ENCODE measurements at places on chromosomes 3 and 15.

DNA sequence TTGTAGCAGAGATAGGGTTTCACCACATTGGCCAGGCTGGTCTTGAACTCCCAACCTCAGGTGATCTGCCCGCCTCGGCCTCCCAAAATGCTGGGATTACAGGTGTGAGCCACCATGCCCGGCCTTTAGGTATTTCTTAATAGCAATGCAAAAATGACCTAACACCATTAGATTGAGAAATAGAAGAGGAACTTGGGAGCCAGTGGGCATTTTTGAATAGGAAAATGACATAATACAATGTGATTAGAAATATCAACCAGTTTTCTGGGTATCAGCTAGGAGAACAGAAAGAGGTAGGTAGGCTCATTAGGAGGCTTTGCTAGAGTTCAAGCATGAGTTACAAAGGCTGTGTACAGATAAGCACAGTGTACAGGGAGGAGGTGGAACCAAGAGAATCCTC, 101.8 kb upstream of the TBC1D5 start:
- no peak for DNase-seq

GRCh38 chr3:127072971-127073783, 90.3 kb downstream of the PLXNA1 start:
- no peak for DNase-seq

- no peak for DNase-seq
Observed at GRCh38 chr3:151504606-151505005, 43.7 kb upstream of the IGSF10 start.

- no peak for DNase-seq
Observed at GRCh38 chr15:73812806-73813465, 59.8 kb upstream of the INSYN1 start.

GRCh38 chr3:50416736-50417636, 57.7 kb upstream of the TMEM115 start:
- peak; percentile 20 for DNase-seq

DNA sequence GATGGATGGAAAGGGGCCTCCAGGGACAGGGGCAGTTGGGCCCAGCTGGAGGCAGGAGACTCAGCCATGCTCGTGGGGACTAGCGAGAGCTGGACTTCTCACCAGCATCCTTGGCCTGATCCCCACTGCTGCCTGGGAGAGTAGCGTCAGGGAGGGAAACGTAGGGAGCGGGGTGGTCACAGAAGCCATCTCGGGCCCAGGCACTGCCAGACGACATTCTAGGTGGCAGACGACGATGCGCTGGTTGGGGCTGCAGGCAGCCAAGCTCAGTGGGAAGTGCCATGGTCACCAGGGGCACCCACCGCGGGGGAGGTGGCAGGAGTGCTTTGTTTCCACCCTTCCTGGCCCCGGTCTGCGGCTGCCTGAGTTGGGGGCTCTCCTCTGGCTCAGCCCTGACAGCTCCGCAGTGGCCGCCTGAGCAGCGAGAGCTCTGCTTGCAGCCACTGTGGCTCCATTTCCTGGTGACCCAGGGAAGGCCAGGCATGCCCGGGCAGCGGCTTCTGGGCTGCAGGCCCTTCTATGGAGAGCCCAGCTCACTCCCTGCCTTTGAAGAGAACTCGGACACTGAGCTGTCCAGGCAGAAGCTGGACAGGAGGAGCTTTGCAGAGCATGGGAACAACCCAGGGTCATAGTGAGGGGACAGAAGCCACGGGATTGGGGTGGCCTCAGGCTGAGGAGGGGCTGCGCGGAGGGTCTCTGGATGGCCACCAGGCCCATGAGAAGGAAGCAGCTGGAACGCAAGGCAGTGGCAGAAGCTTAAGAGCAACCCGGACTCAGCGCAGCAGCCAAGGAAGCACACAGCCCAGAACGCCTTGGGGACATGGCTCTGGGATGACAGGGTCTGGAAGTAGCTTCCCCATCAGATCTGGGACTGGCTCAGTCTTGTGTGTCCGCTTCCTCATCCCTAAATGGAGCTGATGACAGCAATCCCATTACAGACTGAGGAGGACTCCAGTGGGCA, 30.8 kb downstream of the KLHL25 start:
- DNase-seq = no peak

DNA sequence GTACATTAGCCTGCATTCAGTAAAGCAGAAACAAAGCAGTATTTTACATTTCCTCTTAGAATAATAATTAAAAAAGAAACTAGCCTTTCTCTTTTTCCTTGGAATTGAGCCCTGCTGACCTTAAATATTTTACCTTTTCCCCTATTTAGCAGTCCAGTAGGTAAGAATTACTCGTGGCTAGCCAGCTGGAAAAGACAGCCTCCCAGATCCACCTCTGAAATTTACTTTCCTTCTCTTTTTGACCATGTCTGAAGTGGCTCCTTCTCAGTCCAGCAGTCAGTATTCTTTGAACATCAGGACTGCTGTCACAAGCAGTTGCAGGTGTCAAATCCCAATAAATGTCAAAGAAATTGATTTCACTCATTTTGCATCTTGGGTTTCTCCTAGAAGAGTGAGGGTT, 311.5 kb upstream of the DCBLD2 start:
- DNase-seq = no peak

DNA sequence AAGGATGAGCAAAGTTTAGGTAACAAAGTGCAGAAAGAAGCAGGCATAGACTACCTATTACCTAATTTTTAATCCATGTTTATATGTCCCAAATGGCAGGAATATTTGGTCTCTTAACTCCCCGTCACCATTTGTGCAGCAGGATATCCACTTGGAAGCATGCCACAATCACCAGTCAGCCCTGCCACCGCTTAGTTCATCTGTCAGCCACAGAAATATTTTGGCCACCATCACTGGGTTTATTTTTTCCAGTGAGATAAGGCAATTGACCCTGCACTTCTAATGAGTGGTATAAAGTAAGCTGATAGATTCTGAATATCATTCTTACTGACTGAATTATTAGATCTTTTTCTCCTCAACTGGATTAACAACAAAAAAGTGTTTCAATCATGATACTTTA, 152.9 kb upstream of the SOX2 start:
- DNase-seq = no peak

DNA sequence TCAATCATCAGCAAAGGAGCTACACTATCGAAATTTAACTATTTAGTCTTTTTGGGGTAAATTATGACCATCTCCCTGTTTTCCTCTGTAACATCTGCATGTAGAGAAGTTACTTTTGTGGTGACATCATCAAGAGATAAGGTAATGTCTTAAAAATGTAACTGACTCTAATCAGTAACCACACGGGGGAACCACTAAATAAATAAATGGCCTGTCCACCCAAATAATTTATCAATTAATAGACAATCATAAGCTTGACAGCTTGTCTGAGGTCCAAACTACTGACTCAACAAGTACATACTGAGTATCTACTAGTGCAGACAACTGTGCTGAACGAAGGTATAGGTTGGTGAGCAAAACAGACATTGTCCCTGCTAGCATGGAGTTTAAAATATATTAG, 219.3 kb downstream of the SLC9A9 start:
- DNase-seq = no peak

- DNase-seq = no peak
Observed at GRCh38 chr3:12484983-12485327, 675 bp downstream of the TSEN2 start.

DNA sequence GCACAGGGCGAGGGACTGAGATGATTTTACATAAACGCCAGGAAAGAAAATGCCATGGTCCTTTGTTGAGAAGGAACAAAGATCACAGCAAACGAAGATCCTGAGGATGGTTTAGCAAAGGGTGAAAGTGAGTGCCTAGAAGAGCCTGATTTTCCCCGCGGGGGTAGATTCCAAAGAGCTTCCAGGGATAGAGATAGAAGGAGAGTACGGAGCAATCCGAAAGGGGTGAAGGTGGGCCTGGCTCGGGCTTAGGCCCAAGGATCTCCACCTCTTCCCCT, 977 bp downstream of the CDC25A start:
- no peak for DNase-seq

GRCh38 chr3:149532489-149533180, 58.1 kb downstream of the TM4SF4 start:
- DNase-seq = no peak

- no peak for DNase-seq
Observed at GRCh38 chr15:67064607-67065530, 533 bp upstream of the SMAD3 start.

- DNase-seq = no peak
Observed at GRCh38 chr3:185732782-185733181, 92.1 kb downstream of the IGF2BP2 start.

DNA sequence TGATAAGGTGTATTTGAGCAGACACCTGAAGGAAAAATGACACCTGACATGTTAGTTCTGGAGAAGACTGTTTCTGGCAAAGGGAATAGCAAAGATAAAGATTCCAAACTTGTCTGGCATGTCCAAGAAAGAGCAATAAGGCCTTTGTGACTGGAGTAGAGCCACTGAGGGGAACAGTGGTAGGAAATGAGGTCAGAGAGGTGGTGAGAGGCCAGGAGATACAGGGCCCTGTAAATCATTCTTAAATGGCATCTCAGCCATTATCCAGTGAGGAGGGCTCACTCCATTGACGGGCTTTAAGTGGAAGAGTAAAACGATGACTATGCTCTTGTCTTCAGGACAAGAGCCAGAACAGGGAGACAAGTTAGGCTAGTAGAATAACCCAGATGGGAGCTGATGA, 4.5 kb downstream of the SLC49A4 start:
- DNase-seq = no peak

GRCh38 chr15:79828447-79828846, 68.4 kb downstream of the MTHFS start:
- no peak for DNase-seq

GRCh38 chr15:89363770-89364169, 29.1 kb upstream of the POLG start:
- DNase-seq = no peak

DNA sequence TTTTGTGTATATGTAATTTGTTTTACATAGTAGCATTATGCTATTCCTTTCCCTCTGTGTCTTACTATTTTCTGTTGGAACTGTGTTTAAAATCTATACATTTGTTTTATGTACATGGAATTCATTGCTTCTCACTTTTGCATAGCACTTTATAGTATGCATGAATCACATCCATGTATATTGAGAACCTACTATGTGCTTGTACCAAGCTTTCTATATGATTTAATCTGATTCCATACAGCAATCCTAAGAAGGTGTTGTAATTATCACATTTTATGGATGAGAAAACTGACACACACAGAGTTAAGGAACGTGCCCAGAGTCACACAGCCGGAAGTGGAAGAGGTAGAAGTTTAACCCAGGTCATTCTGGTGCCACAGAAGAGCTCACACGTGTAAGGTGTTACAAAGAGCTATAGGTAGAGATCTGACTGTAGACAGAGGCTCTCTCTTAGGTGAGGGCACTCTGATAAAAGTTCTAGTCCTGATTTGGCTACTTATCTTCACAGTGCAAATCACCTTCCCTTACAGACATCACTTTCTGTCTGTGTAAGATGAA, 3.5 kb upstream of the SMAD3 start:
- DNase-seq = no peak

GRCh38 chr3:114043205-114043604, 13.1 kb downstream of the CCDC191 start:
- no peak for DNase-seq

DNA sequence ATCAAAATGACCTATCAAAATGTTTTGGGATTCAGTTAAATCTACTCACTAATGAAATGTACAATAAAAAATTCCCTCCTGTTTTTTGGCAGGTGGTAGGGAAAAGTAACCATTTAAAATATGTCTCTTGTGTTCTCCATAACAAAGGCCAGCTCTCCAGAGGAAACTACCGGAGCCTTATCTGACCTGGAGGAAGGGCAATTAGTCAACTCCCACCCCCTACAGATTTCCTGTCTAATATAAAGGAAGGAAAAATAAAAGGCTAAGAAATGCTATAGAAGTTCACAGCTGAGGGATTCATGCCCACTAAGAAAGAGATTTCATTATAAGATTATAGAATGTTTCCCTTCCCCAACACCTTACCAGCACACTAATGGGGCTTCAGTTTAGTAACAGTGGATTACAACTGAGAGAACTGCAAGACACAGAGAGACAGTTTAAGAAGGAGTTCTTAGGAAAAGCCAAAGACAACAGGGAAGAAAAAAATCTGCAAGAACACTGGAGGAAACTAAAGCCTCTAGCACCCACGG, 376.5 kb upstream of the KCNMB2 start:
- DNase-seq = no peak

GRCh38 chr3:176971613-176972174, 225.6 kb downstream of the TBL1XR1 start:
- DNase-seq = no peak

Measured in caudate nucleus (tissue), 63 donors.